NCI-H774 (cell line): ENCODE measurements at places on chromosomes 7 and 10.

- no peak for DNase-seq
These were observed 30.7 kb upstream of the STOX1 start for GRCh38 chr10:68796605-68797004.

GRCh38 chr10:71963351-71964097 is 671 bp upstream of the CHST3 start:
- DNase-seq = no peak

DNA sequence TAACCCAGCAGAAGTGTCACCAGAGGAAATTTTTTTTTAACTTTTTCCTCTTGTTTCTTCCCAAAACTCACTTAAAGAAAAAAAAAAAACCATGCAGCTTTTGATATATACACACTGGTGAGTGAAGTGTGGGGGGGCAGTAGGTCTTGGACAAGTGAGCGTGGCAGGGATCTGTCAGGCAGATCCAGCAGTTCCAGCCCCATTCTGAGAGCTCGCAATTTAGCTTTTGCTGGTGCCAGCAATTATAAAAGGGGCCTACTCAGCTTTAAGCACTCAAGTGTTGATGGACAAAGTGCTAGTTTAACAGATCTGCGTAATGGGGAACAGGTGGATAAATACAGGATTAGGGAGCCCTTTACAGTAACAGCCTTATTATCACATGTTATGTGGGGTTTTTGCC is 619.2 kb upstream of the GALNT17 start:
- peak; percentile 35 for DNase-seq

- DNase-seq = no peak
These were observed 268.0 kb downstream of the ANKRD7 start for GRCh38 chr7:118492466-118492865.

DNA sequence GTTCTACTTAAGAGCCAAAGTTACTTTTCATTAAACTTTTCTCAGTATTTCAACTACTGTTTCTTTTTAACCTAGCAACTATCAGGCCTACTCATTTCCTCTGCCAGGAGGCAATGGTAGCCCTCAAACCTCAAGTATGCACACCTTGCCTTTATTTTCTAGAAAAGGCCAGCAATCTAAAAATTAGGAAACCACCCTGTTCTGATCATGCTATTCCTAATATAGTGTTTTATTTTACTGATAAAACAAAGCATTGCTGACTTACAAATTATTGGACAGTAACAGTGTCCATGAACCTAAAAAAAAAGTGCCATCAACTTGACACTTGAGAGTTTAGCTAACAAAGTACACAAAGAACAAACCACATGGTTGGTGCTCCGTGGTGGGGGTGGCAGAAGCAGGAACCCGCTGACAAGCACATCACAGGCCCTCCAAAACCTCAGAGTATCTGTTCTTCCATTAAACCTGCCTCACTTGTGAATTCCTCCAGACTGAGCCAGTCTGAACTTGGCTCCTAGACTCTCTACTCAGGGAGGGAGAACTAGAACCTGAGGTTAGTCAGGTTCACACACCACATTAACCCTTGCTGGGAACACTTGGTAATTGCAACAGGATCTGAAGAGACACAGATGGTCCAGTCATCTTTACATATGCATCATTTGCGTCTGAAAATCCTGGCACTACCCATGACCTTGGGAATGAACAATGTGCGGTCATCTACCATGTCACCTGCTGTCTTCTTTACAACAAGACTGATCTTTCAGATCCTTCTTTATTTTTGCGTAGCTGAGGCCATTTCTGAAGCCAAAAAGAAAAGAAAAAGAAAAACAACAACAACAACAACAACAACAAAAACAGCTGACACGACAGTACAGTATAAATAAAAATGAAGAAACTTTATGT is 31.9 kb downstream of the PIP4K2A start:
- no peak for DNase-seq

GRCh38 chr7:107319724-107320228 is 150.1 kb upstream of the GPR22 start:
- DNase-seq = no peak

- no peak for DNase-seq
These were observed 37.8 kb downstream of the GNAI1 start for GRCh38 chr7:80172387-80172786.

GRCh38 chr7:46283852-46284251 is 362.8 kb upstream of the IGFBP3 start:
- no peak for DNase-seq

DNA sequence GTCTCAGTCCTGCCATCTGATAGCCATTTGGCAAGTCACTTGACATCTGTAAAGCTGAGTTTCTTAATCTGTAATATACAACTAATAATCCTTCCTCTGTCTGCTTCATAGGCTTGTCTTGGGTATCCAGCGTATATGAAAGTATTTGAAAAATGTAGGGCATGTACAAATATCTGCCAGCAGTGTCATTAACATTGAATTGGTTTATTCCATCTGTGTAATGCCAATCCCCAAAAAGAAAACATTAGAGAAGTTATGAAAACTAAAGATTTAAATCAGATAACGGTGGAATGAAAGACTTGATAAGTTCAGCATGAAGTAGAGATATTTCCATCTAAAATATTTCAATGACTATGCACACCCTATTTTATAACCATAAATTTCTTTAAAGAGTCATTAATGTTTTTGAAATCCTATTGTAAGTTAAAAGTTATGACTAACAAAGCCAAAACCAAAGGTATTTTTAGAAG is 9.8 kb upstream of the RTKN2 start:
- DNase-seq = no peak

DNA sequence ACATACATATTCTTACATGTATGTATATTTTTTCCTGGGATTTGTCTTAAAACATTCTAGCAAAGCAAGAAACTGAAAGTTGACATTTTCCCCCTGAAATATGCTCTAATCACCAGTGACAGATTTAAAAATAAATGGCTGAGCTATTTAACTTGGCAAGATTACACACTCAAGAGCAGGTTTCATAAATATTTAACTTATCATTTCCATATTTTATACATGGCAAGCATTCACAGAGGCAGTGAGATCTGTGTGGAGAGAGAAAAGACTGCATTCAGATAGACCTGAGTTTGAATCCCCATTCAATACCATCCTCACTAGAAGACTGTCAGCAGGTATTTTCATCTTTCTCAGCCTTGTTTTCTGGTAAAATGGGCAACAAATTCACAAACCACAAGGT is 1043.0 kb downstream of the NRG3 start:
- no peak for DNase-seq

GRCh38 chr10:49115015-49115795 is at the start of gene VSTM4:
Gene VSTM4, minus strand, starts transcription at chr10:49115522. Its CDS starts 37 bp downstream, at chr10:49115485.
- no peak for DNase-seq

DNA sequence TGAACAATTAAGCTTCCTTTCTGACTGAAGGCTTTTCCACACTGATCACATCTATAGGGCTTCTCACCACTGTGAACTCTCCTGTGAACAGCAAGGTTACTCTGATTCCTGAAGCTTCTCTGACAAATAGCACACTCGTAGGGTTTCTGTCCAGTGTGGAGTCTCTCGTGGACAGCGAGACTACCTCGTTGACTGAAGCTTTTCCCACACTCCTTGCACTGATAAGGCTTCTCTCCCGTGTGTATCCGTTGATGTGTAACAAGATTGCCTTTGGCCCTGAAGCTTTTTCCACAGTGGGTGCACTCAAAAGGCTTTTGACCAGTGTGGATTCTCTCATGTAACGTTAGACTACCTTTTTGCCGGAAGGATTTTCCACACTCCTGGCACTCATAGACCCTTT is 4.4 kb downstream of the ZNF32 start:
- DNase-seq = no peak

DNA sequence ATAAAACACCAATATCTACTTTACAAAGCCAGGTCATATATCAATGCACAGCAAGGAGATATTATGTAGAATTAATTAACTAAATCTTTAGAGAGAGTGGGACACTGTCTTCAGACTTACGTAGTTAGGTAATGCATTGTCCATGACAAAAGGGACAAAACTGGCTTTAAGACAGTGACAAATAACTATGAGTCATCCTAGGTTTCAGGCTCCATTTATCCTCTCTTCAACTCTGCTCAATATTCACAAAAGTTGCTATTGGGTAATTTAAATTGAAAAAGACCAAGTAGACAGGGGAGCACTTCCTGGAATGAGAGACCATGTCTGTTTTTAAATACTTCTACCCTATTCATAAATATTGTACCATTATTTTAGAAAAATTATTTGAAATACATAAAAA is 464.5 kb downstream of the ARL4A start:
- no peak for DNase-seq

GRCh38 chr7:148521271-148521670 is 69.3 kb upstream of the C7orf33 start:
- no peak for DNase-seq

DNA sequence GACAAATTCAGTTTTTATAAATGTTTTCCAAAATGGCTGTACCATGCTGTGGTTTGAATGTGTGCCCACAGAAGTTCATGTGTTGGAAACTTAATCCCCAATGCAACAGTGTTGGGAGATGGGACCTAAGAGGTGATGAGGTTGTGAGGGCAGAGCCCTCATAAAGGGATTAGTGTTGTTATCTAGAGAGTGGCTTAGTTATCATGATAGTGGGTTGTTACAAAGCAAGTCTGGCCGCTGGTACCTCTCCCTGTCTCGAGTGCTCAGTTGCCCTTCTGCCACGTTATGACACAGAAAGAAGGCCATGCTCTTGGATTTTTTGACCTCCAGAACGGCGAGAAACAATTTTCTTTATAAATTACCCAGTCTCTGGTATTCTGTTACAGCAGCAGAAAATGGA is 119.0 kb downstream of the BTAF1 start:
- DNase-seq = no peak

DNA sequence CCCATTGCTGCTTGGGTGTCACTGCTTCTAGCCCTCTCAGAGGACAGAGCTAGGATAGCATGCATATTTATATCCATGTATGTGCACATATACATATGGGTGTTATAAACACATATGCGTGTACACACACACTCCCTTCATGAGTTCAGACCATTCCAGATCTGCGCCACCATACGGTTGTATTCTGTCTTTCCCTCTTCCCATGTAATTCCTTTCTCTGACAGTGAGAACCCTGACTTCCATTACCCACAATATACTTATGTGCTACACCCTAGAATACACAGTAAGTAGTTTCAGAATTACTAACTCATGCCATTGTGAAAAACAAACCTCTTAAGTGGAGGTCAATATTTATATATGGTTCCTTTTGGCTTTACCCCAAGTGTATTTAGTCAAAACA is 116.6 kb upstream of the SAMD8 start:
- DNase-seq = peak; percentile 67

- DNase-seq = no peak
These were observed 8.7 kb downstream of the SMC3 start for GRCh38 chr10:110576220-110576619.

- DNase-seq = no peak
These were observed 841.2 kb upstream of the AUTS2 start for GRCh38 chr7:68756986-68757495.

GRCh38 chr7:89695241-89695640 is 459.0 kb upstream of the STEAP1 start:
- no peak for DNase-seq

DNA sequence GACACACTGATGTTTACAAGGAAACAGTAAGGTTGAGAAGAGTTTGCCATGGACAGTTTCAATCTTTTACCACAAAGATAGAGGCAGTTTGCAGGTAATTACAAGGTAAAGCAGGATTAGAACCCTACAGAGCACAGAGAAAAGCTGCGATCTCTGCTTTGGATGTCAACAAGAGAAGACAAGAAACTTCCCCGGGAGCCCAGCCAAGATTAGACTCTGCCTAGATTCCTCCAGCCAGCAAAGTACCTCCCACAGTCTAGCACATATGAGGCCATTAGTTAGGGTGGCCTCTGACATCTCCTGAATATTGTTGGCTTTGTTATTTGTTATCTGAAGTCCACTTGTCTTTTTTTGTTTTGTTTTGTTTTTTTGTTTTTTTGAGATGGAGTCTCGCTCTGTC is 178.1 kb downstream of the CALN1 start:
- DNase-seq = no peak

GRCh38 chr7:127628445-127628844 is 10.5 kb upstream of the PAX4 start:
- no peak for DNase-seq

GRCh38 chr7:80642871-80643270 is 4.4 kb downstream of the CD36 start:
- no peak for DNase-seq

DNA sequence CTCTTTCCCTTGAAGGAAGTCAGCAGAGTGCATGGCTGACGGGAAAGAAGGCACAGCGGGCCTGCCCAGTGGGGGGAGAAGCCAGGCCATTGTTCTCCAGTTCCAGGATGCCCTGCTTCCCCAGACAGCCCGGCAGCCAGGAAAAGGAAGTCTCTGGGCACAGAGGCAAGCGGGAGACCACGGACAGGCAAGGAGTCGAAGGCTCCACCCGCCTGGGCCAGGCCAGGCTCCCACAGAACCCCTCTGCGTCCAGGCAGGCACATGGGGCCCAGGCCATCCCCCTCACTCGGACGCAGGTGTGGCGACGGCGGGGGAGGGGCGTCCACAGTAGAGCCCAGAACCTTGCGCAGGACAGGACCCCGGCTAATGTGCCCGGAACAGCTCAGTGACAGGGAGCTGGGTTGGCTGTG is 8.7 kb downstream of the GPR146 start:
- no peak for DNase-seq

DNA sequence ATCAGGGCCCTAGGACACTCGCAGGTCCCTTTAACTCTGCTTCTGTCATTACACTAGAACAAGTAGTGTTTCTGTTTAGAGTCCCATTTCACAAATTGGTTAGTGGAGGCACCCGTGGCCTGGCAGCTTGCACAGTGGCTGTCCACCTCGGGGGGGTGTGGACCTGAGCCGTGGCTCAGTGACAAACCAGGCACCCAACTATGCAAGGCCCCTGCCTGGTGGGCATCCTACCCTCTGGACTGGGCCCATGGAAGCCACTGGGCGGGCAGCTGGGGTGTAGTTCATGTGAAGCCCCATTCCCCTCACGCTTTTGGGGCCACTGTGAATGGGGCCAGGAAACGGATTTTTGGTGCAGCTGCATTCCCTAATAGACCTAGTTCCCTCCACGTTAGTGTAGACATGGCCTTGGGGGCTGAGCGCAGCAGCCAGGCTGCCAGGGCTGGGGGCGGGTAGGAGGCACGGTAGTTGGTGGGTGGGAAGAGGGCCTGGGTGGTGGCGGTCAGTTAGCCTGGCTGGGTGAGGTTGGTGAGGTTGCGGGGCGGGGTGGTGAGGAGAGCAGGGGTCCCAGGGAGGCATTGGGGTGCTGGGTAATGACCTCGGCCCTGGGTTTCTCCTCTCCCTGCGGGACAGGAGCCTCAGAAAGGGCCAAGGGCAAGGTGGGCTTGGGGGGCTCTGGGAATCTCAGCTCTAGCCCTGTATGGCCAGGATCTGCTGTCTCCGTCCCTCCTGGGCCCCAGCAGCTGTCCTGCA is 18.7 kb downstream of the ZNF316 start:
- no peak for DNase-seq
